Central memory CD4-positive, alpha-beta T cell (primary cell): ENCODE measurements at places on chromosomes 3 and 15.

GRCh38 chr3:28050885-28051284 is 190.5 kb upstream of the CMC1 start:
- DNase-seq = peak; percentile 2

- DNase-seq = no peak
These were observed 22.7 kb downstream of the GADL1 start for GRCh38 chr3:30871720-30872119.

DNA sequence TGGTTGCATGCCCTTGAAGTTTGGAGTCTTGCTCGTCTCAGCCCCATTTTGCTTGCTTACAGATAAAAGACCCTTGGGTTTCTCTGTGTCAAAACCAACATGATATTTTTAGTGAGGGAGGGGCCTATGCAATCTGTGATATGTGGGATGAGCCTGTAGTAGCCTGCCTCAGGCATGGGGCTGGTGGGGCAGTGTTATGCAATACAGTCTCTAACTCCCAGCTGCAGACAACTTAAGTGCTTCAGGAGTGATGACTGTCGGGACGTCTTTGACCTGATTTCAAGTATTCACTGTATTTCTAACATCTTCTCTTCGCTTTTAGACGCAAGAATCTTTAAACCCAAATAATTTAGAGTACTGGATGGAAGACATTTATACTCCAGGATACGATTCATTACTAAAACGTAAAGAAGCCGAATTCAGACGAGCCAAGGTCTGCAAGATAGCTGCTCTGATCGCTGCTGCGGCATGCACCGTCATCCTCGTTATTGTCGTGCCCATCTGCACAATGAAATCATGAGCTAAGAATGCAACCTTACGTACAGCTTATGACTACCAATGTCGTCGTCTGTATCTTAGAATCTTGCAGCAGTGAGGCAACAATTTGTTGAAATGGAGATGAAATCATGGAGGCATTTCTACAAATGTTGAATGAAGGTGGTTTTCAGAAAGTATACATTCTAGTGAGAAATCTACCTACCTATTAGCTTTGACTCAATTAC is 35.9 kb downstream of the MINAR1 start:
- DNase-seq = no peak

- no peak for DNase-seq
These were observed 25.0 kb downstream of the DPH3 start for GRCh38 chr3:16239780-16240179.

DNA sequence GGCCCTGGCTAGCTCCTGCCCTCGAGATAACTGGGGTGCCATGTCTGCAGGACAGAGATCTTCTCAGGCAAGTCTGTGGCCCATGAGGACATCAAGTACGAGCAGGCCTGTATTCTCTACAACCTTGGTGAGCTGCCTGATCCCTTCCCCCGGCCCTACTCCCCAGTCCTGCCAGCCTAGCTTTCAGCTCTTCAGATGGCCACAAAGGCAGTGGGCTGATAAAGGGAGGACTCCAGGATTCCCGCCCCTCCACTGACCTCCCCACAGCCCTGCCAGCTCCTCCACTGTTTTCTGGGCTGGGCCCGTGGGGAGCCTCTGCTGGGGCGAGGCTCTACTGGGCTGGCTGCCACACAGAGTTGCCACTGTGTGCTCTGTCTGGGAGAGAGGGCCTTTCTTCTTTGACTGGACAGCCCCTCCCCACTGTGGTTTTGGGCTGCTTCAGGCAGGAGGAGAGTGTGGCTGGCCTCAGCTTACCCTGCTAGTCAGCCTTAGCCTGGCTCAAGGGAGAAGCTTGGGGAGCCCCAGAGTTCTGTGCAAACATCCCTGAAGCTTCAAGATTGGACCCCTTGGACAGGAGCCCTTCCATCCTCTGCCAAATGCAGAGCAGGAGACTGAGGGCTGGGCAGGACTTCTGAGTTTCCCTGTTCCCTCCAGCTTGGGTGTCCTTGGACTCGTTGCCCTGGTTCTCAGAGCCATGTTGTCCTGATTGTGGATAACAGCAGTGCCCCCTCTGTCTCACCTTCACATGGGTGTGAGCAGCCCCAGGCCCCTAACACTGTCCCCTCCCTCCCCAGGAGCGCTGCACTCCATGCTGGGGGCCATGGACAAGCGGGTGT is 24.4 kb downstream of the PTPN23 start:
- DNase-seq = no peak

GRCh38 chr3:187212705-187213104 is 15.4 kb downstream of the RTP1 start:
- DNase-seq = no peak

DNA sequence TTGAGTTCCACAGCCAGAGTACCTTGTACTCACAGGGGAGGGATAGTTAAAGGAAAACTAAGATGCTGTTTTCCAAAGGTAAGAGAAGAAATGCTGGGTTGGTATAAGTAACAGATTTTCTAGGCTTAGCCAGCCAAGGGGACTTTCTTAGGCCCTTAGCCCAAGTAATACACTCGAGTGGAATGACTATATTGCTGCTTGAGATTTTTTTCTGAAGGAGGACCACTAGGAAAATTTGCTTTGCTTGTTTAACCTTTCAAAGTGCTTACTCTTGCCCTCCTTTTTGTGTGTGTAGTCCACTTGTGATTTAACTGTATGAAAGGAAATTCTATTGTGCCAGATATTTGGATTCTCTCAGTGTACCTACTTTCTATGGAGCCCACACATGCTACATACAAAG is 50.5 kb downstream of the IL5RA start:
- no peak for DNase-seq

DNA sequence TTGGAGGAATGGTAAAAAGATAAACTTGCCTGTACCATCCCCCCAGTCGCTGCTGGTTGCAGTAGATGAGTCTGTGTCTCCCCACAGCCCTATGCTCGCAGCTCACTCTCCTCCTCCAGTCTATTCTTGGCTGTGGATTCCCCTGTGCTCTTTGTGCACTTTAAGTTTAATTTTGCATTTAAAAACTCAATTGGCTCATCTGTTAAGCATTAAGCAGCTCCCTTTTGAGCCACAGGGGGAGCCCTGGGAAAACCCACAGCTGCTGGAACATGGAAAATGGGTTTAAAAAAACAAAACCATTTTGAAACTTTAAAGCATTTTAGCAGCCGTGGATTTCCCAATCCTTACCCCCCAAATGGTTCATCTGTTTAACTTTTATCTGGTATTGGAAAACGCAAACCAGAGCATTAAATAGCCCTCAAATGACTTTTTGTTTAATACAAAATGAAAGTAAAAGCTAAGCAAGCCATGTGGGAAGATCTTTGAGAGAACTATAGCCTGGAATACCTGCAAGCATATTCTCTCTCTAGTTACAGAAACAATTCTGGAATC is 536.9 kb downstream of the ZIC1 start:
- no peak for DNase-seq

- no peak for DNase-seq
These were observed 66.3 kb upstream of the SLC6A6 start for GRCh38 chr3:14335774-14336748.

DNA sequence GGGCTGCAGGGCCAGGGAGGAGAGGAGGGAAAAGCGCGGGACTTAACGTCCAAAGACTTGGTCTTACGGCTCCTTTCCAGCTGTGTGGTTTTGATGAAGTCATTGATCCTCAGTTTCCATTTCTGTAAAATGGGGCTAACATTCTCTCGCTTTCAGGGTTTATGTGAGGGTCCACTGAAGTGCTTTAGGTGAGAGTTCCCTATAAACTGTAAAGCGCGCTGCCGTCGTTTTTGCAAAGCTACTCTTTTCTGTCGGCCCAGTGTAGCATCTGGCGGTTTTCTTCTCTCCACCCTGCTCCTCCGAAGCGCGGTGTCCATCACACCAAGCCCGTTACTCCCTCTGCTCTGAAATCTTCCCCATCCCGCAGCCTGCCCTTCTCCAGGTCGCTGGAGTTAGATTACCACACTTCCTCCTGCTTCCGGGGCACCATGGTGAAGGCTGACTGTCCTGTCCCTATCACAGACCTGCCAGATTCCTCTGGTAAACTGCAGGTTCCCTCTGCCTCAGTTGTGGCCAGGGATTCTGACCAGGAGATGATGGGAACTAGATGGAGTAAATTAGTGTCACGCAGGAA is 702 bp upstream of the DNAJC17 start:
- DNase-seq = no peak

DNA sequence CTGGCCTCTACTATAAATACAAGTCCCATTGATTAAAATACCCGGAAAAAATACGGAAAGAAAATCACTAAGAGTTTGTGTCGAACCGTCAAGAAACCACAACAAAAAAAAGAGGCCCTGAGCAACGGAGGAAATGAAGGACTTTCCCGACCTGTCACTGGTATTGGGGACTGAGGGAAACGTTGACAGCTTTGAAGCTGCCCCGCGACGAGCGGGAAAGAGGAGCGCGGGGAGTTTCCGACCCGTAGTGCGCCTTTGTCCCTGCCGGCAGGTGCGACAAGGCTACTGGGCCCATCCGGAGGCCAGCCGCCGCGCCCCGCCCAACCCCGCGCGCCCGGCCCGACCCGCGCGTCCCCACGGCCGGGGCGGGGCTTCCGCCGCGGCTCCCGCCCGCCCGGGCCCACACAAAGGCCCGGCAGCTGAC is 416 bp downstream of the PBRM1 start:
- peak; percentile 73 for DNase-seq

DNA sequence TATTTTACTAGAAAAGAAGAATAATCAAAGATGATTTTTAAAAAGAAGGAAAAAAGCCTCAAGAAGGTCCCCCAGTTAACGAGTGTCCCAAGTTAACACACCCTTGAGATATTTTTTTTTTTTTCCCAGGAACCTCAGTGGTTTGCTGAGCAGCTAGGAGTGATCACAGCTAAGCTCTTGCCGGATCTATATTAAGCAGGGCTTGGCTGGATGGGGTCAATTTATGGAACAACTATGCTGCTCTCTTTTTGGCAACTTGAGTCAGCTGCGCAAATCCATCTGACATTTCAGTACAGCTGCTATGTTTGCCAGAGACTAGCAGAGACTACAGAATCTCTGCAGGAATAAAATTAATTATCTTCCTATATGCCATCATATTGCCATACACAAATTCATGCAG is at the start of gene LMOD3:
Gene LMOD3 (minus strand): TSS at position 193 of the 400 bp plus-strand sequence. CDS start 209 bp downstream, outside the sequence.
- DNase-seq = no peak

- no peak for DNase-seq
These were observed 41.4 kb upstream of the BOC start for GRCh38 chr3:113169891-113170452.
